ENCODE measurements at places on chromosomes 11 and 22.

GRCh38 chr11:65479184-65480145 lies 19.4 kb upstream of the MALAT1 start:
- no peak for DNase-seq

DNA sequence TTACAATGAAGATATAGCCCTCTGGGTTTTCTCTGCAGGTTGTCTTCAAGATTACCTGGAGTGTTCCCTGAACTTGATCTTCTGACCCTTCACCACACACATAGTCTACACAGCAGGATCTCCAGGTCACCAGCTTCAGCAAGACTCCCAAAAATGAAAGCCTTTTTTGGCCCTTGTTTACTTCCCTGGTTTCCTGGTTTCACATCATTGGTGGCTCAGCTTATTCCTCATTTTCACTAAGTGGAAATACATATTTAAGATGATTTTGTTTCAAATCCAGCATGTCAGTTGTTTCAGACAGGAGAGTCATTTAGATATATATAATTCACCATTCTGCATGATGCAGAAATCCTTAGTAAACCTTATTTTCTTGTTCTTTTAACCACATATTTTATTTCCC lies 41.6 kb upstream of the MPEG1 start:
- DNase-seq, result no peak

GRCh38 chr11:27451244-27451965 lies 21.2 kb downstream of the LGR4 start:
- DNase-seq, result no peak

DNA sequence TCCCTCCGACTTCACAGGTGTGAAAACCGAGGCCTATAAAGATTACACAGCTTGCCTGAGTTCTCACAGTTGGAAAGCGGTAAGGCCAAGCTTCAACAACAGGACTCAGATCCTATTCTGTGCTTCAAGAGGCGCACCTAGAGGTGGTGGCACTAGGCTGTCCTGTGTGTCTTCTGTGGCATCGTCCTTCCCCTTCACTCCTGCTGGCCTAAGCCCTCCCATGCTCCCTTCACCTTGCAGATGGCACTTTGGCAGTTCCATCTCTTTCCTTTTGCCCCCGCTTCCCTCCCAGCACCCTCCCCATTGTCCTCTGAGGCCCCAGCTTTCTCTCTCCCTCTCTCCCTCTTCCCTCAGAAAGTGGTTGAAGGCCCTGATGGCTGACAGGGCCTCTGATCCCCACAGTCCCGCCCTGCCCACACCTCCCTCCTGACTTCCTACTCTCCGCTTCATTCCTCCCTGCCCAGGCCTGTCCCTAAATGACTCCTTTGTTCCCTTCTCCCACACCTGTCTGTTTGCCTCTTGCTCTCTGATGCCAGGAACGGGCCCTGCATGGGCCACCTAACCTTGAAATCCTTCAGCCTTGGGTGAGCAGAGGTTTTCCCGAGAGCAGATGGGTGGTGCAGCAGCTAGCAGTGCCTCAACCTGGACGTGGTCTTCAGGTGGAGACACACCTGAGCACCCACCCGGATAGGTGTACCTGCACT lies 5.8 kb downstream of the TRIM29 start:
- DNase-seq, result no peak

DNA sequence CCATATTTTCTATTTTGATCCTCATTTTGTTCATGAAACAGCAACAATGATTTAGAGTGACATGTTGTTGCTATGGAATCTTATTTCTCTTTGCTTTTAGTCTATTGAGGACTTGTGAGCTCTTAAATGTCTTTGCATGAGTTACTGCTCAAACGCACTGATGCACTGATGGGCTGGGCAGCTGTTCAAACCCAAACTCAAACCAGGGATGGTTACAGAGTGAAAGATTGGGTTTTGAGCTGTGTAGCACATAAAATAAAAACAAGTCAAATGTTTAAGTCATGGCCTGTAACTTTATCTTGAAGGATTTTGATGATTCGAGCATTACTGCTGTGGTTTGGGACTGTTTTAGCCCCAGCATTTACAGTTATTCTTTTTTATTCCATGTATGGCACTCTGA lies 20.1 kb upstream of the NCAM1 start:
- no peak for DNase-seq

DNA sequence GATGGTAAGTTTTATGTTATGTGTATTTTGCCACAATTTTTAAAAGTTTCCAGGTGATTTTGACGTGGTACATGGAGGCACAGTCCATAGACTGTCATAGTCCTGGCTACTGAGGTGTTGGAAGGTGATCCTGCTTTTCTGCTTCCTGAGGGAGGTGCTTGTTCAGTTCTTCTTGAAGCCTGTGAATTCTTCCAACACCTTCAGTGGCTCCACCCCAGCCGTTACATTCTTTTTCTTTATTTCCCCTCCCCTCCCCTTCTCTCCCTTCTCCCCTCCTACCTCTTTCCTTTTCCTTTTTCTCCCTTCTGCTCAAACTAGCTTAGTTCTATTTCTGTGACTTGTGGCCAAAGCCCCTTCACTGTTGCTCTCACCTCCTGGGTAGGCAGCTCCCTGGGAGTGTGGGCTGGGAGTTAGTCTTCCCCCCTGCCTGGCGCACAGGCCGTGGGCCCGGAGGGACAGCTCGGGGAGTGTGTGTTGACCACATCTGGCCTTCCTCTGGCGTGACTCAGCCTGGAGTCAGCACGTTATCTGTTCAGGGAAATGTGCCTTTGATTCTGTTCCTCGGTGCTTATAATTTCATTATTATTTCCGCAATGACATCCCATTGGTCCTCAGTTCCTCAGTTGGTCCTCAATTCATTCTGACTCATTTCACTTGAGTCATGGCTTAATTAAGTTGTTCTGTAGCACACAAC lies 566.2 kb downstream of the TBC1D22A start:
- DNase-seq, result no peak

DNA sequence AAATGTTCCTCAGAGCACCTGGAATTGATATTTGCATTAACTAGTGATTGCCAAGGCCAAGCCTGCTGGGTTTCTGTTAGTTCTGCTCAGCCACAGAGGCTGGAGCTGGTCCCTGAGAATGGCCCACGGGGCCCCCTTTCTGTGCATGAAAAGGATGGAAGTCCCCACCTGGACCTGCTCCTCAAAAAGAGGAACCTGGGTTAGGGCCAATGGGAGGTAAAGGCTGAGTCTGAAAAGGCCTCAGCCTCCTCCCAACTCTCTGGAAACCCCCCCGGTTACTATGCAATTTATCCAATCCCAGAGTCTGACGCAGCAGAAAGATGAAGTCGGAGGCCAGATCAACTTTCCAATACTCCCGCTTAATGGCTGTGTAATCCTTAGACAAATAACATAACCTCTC lies 6.8 kb upstream of the CREB3L1 start:
- no peak for DNase-seq
